ENCODE measurements at places on chromosomes 6 and 20.

- no peak for DNase-seq
Measured at GRCh38 chr6:75213732-75214131, 7.9 kb upstream of the COL12A1 start.

DNA sequence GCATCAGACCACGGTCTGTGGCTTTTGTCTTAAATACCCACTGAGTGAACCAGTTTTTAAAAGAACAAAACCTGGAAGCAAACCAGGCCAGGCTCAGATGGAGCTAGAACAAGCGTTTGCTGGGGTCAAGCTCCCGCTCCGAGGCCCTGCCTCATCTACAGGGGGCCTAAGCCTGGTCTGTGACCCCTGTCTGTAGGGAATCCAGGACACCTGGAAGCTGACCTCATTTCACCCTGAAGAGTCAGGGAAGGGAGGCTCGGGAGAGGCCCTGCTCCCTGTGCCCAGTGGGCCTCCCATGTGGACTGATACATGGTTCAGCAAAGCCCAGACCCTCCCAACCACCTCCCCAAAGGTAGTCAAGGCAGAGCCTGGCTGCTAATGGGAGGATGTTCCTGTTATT lies 26.8 kb upstream of the DLGAP4 start:
- no peak for DNase-seq

DNA sequence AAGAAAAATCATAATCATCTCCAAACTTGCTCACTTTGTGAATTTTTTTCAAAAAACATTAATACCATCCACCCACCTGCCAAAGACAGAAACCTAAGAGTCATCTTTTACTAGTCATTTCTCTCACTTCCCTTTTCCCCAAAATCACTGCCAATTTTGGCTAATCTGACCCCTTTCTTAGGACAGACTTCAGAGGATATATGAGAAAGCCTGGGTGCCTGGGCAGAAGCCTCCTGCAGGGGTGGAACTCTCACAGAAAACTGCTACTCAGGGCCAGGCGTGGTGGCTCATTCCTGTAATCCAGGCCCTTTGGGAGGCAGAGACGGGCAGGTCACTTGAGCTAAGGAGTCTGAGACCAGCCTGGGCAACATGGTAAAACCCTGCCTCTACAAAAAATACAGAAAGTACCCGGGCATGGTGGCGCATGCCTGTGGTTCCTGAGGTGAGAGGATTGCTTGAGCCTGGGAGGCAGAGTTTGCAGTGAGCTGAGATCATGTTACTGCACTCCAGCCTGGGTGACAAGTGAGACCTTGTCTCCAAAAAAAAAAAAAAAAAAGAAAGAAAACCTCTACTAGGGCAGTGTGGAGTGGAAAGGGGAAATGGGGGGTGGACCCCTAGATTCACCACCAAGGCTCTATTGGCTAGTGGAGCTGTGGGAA lies 3.8 kb downstream of the DEK start:
- DNase-seq = no peak

GRCh38 chr6:111597291-111598086 lies 8.2 kb downstream of the TRAF3IP2 start:
- DNase-seq = no peak

- no peak for DNase-seq
Measured at GRCh38 chr6:68211242-68211795, 423.8 kb upstream of the ADGRB3 start.

- no peak for DNase-seq
Measured at GRCh38 chr6:128233531-128233930, 286.9 kb downstream of the PTPRK start.

DNA sequence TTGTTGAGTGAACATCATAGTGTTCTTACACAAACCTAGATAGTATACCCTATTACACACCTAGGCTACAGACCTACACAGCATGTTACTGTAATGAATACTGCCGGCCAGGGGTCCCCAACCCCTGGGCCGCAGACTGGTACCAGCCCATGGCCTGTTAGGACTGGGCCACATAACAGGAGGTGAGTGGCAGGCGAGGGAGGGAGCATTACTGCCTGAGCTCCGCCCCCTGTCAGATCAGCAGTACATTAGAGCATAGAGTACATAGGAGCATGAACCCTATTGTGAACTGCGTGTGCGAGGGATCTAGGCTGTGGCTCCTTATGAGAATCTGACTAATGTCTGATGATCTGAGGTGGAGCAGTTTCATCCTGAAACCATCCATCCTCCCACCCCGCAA lies 126.3 kb downstream of the PRND start:
- DNase-seq = no peak

DNA sequence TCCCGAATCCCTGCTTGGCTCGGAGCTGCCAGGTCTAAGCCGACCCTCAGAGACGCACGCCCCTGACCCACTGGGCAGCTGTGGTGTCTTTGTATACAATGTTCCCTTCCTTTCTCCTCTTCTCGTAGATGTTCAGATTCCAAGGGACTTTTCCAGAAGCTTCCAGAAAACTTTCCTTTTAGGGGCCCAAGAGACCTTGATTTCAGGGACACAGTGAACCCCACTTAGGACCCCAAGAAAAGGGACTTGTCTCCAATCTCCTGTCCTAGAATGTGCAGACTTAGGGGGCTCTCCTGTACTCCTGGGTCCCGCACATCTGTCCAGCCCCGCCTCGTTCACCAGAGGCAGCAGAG lies 103.5 kb downstream of the EDN3 start:
- no peak for DNase-seq

- no peak for DNase-seq
Measured at GRCh38 chr6:113856375-113856624, 845 bp upstream of the MARCKS start.

DNA sequence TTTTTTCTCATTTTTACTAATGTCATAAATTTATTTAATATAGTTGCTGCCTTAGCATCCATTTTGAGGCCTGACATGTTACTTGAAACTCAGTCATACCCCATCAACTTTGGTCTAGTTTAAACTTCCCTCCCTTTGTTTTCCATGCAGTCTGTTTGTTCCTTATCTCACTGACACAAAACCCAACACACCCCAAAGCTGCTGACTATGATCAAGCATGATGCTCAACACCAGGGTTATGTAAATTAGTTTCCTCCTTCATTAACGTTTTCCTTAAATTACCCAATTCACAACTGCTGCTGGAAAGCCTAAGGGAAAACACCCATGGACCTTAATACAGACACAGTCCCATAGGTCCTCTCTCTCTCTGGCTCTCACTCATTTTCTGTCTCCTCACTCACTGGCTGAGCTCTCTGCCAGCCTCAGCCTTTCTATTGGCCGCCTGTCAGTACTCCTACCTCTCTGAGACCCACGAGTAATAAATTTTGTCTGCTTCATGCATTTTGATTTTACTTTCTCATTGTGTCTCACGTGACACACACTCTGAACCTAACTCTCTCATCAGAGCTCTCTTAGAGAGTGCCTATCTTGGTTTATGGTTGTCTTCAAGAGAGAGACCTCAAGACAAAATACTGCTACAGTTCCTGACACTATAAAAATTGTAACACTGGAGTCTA lies 904.5 kb downstream of the C6orf118 start:
- no peak for DNase-seq

- DNase-seq = no peak
Measured at GRCh38 chr6:62980093-62980492, 231.2 kb upstream of the FKBP1C start.

- DNase-seq = no peak
Measured at GRCh38 chr6:72675396-72675795, 53.5 kb downstream of the KCNQ5 start.

Data from cortex of kidney (tissue), 1 donor.